ENCODE measurements at places on chromosomes 3 and 15.

- DNase-seq: no peak
These were observed 145.6 kb upstream of the ABI3BP start for GRCh38 chr3:101138817-101139216.

- peak; percentile 59 for DNase-seq
These were observed 106.7 kb downstream of the GHSR start for GRCh38 chr3:172341482-172342059.

- DNase-seq: peak; percentile 66
These were observed 21.3 kb downstream of the DUT start for GRCh38 chr15:48352474-48353072.

DNA sequence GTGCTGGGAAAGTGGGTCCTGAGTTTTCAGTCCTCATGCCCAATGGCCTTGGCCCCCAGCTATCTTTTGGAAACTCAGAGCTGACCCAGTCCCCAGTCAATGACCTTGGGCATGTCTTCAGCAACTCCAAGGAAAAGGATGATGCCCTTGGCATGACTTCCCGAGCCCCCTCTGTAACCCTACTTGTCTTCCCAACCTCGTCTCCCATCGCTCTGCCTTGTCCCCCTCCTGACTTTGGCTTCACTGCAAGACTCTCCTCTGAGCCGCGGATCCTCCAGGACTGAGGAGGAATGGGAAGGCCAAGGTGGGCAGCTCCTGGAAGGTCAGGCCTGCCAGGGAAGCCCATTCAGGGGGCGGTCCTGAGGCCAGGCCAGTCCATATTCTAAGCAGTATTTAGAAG lies 73.5 kb upstream of the MEF2A start:
- no peak for DNase-seq

GRCh38 chr3:105826778-105827634 lies 41.8 kb downstream of the CBLB start:
- DNase-seq: no peak

DNA sequence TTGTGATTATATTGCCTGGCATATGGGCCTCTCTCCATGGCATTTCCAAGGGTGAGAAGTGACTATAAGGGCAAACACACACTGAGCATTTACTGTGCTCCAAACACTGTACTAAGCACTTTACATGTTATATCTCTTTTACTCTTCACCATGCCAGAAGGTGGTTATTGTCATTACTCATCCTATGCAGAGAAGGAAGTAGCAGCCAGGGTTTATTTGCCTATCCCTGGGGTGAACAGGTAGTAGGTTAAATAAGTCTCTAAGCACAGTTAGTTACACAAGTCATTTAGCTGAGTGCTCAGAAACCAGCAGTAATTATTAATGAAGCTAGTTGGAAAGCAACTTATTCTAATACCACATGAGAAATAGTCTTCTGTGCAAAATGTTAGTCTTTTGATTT lies 109.9 kb upstream of the SYNPR start:
- DNase-seq: no peak
